ENCODE measurements at places on chromosomes 4 and X.
A peak's percentile ranks its signal among the peaks of the same experiment; 100 is the strongest.

DNA sequence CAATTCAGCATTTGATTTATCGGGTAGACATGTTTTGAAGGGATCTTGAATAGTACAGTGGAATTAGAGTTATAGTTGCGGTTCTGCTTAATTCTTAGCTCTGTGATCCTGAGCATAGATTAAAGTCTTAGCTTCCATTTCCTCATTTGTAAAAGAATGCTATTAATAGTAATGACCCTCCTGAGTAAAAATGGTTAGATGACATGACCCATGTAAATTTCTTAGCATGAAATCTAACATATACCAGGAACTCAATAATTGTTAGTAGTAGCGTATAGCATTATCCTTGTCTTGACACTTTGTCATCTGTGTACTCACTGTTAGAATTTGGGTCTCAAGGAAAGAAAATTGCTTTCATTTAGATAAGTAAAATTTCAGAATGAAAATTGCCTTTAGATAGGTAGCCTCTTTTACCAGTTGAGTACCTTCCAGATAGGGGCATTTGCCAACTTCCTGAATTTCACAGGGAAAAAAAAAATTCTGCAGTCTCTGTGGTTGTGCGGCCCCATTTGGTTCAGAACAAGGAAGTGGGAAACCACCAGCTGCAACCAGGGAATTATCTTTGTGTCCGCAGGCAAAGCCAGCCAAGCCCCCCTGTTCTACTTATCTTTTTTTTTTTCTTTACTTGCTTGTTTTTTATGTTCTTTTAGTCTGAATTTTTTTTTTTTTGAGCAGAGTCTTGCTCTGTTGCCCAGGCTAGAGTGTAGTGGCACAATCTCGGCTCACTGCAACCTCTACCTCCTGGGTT lies 86.9 kb downstream of the TMEM164 start:
- DNase-seq = no peak

- DNase-seq = no peak
Measured at GRCh38 chr4:47827343-47828047, 10.4 kb downstream of the CORIN start.

DNA sequence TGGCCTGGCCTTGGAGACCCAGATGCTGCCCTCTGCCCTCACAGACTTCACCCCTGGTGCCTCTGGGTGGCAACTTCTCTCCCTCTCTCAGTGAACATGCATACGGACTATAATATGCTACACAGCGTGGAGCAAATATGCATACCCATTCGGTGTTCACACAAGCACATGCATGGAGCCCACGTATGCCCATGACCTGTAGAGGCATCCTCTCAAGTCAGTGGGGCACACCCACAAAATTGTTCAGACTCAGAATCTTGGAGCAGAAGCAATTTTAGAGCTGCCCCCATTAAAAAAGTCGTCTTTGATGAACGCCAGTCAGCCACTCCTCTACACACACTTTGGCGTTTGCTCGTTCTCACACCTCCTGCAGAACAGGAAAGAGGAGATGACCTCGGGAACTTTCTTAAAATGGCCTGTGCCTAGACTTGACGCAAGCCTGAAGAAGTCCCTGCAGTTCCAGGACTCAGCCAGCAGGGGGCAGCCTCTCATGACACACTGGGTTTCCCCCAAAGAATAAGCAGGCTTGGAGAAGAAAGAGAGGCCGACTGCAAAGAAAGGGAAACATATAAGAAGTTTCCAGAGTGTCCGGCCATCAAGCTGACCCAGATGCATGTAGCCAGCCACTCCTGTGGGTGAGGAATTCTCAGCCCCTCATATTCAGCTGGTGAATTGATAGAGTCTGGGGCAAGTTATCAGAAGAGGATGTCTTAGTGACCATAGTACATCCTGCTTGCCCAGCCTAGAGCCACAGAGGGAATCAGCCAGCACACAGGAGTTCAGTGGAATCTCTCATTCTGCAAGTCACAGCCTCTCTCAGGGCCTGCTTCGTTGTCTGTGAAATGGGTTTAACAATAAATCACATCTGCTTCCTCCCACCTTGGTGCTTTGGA lies 17.3 kb downstream of the APLN start:
- peak; percentile 41 for DNase-seq

DNA sequence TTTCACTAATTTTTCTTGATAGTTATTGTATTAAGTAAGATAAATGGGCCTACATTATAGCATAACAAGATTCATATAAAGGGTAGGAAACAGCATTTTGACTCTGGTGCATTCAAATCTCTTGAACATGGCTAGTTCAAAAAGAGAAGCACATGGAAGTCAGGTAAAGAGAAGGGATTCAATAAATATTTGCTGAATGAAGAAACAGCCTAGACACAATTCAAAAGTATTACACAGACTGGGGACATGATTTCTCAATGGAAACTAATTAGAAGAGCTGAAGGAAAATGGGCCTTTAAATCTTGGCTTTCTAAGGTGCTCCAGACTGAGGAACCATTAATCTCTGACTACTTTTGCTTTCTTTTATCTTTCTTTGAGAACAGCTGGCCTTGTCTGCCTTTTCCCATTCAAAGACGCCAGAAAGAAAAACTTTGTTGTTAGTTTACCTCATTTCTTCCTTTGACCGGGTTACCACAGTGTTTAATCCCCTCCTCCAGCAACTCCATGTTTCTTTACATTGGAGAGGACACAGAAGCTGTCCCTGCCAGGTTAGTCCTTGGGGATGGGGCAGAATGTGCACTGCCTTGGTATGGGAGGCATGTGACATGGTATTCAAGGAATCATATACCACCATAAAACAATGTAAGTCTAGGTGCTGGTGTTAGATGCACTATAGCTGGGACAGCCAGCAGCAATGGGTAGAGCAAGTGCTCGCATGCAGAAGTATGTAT lies 264.2 kb downstream of the CAMK2D start:
- no peak for DNase-seq

DNA sequence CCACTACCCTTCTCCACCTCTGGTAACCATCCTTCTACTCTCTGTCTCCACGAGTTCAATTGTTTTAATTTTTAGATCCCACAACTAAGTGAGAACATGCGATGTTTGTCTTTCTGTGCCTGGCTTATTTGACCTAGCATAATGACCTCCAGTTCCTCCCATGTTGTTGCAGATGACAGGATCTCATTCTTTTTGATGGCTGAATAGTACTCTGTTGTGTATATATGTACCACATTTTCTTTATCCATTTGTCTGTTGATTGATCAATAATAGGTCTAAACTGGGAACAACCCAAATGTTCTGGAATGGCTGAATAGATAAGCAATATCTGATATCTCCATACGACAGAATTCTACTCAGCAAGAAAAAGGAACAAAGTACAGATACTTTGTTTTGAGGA lies 67.2 kb downstream of the DIPK2B start:
- DNase-seq = no peak

All from HCEC 1CT (cell line).